Right atrium auricular region (tissue), 2 donors: ENCODE measurements at places on chromosomes 4 and X.

DNA sequence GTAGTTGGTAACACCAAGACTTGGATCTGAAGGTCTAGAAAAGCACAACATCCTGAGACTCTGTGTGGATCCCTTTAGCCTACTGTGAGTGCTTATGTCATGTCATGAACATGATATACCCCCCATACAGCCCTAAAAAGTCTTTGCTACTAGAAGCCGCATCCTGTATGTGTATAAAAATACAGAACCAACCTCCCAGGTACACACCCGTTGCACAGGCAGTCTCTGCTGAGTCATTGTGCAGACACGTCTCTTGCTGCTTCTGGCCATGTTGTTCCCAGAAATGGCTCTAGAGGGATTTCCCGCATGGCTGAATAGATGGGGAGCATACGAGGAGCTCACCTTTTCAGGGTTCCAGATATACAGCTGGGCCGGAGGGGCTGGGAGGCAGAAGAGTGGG lies 93.3 kb downstream of the MAMLD1 start:
- DNase-seq: no peak

- no peak for DNase-seq
These were observed 15.4 kb downstream of the TMPRSS11E start for GRCh38 chr4:68462691-68463090.

GRCh38 chrX:154775419-154776349 lies 13.0 kb downstream of the DKC1 start:
- DNase-seq: no peak

GRCh38 chr4:173535957-173536356 lies 5.9 kb upstream of the HAND2 start:
- DNase-seq: no peak

- DNase-seq: no peak
These were observed 642.0 kb downstream of the MID1IP1 start for GRCh38 chrX:39443240-39443639.

GRCh38 chrX:108914791-108915190 lies 178.4 kb upstream of the IRS4 start:
- DNase-seq: no peak

GRCh38 chrX:125444659-125445058 lies 125.0 kb downstream of the TEX13C start:
- DNase-seq: no peak

GRCh38 chr4:20480165-20480947 lies 219.9 kb upstream of the PACRGL start:
- no peak for DNase-seq

DNA sequence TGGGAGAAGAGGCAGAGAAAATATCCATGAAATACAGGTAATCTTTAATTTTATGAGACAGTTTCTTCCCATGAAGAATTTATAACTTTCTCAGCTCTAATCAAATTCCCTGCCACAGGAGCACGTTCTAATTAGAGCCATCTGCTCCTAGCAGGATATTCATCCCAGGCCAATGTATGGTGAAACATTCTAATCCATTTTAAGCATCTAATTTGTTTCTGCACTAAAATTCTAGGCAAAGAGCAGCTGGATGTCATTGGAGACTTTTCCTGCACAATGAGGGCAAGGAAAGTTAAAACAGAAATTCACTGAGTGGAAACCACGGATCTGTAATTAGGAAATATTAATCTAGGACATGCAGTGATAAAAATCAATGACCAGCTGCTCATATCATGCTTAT lies 107.7 kb upstream of the ZFP42 start:
- no peak for DNase-seq

DNA sequence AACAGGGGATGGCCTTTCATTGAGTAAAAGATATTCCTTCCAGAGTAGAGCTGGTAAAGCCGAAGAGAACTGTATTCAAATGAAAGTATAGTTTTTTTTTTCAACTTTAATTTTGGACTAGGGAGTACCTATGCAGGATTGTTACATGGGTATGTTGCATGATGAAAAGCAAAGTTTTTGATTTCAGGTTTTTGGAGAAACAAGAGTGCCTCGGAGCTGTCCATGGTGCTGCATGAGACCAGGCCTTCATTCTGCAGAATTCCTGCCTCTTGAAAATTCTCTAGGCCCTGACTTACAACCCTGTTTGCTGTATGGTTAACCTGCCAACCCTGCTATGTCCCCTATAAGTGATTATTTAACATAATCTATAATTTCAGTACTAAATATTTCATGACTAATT lies 1065.7 kb upstream of the FTHL17 start:
- DNase-seq: no peak

- DNase-seq: no peak
These were observed 6.8 kb downstream of the CLDN2 start for GRCh38 chrX:106927023-106927422.

DNA sequence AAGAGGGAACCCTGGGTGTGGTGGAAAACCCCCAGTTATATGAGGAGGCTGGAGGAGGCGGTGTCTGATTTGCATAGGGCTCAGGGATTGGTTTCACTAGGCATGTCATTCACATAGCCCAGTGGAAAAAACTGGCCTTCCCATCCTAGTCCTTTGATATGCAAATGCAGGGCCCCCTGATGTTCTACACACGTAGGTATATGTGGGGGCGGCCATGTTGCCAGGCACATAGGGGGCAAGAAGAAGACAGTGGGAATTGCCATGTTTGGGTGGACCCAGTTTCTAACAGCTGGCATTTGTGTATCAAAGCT lies 34.0 kb upstream of the ENPP6 start:
- no peak for DNase-seq

GRCh38 chr4:77184974-77185373 lies 28.0 kb downstream of the CCNG2 start:
- no peak for DNase-seq

GRCh38 chr4:144666539-144667175 lies 20.7 kb downstream of the HHIP start:
- no peak for DNase-seq

- no peak for DNase-seq
These were observed 30.8 kb downstream of the RASL11B start for GRCh38 chr4:52892880-52893279.

DNA sequence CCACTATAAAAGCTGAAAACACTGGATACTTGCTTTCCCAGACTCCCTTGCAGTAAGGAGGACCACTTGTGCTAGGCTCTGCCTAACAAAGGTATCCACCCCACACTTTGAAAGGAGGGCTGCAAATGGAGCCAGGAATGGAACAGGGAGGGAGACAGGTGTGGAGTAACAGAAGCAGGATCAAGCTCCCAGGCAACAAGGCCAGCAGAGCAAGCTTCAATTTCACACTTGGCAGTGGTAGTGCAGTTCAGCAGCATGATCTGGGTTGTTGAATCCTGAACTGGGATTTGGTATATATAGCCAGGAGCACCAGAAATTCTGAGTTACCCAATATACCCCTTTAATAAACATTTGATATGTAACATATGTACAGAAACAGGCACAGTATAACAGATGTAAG lies 9.8 kb downstream of the LAMP2 start:
- no peak for DNase-seq
